ENCODE measurements at places on chromosomes 6 and 20. TPM values are rescaled to one million over a fixed set of nuclear protein-coding genes. Genes with fewer than 3 reads are reported as not detected.

DNA sequence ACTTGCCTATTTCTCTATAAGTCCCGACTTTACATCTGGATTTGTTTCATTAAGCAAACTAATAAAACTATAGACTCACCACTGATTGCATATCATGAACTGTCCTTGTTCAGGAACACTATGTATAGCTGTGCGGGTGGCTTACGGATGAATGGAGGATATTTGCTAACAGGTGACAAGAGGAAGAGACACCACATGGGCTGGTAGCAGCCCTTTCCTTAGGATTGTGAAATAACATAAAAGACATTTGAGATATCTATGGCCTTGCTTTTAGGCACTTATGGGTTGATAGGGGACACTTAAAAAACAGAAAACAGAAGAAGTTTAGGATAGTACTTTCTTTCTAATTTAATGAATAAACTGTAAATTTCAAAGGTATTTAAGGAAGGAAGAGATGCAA, 5.0 kb upstream of the CAP2 start:
- no peak for DNase-seq

GRCh38 chr6:26304797-26305640, 60.0 kb upstream of the BTN3A2 start:
- peak; percentile 70 for DNase-seq

DNA sequence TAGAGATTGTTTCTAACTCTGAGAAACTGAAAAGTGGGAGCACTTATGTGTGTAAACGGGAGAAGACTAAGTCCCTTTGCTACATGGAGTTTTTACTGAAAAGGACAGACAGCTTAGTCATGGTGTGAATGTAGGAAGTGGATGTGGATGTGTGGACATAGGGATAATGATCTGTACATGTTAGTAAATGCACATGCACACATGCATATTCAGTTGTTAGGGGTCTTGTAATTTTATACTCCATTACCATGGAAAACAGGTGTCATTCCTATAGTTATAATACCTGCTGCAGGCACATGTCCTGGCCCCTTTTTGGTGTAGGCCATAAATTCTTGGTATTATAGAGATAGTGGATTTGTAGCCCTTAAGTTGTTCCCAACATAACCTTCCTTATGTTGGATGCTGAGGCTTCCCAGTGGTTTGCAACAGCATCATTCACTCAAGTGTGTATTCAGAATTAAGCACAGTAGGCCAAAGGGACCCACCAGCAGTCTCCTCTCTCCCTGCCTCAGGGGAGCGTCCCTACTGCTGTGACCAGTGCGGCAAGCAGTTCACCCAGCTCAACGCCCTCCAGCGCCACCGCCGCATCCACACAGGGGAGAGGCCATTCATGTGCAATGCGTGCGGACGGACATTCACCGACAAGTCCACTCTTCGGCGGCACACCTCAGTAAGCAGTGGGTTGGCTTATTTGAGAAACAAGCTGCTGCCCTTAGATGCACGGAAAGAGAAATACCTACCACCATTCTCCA, 7.3 kb downstream of the GZF1 start:
- DNase-seq = no peak

- DNase-seq = peak; percentile 42
Measured at GRCh38 chr6:56911847-56912246, 43.1 kb upstream of the BEND6 start.

GRCh38 chr20:11890331-11891076, 27.2 kb upstream of the BTBD3 start:
- DNase-seq = no peak

- no peak for DNase-seq
Measured at GRCh38 chr6:11714116-11714797, 64.3 kb downstream of the ADTRP start.

GRCh38 chr6:38185244-38185643, 365.7 kb downstream of the ZFAND3 start:
- DNase-seq = no peak

DNA sequence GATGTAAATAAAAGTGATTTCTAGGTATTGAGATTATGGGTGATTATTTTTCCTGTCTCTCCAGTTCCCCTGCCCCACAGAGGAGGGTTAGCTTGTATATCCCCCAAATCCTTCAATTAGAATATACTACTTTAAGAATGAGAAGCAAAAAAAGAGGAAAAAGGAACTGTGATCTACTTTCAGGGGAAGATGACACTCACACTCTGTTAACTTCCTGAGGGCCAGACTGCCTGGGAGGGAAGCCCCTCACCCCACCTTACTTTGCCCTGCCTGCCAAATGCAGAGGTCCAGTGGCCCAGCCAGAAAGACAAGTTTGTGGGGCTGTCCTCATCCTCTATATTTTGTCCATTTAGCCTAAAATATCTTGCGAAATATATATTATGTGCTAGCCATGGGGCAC, 9.2 kb upstream of the LY86 start:
- no peak for DNase-seq

DNA sequence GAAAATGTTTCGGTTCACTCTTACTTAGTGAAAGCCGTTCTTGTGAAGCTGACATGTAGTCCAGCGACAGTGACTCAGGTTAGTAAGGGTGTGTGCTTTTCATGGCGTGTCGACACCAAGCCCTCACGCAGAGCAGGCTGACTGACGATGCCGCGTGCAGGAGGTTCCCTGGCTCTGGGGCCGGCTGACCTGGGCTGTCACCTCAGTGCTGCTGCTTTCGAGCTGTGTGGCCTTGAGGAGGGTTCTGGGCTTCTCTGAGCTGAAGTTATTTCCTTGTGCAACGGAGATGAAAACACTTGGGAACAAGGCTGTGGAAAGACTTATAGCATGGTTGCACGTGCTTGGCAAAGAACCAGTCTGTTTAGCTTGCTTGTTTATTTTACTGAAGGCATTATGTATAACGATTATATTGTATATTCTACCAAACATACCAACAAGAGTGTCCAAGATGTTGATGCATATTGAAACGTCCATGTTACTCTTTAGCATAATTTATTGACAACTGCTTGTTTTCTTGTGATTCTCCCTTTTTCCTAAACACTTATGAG, 59.2 kb downstream of the PHACTR3 start:
- no peak for DNase-seq

DNA sequence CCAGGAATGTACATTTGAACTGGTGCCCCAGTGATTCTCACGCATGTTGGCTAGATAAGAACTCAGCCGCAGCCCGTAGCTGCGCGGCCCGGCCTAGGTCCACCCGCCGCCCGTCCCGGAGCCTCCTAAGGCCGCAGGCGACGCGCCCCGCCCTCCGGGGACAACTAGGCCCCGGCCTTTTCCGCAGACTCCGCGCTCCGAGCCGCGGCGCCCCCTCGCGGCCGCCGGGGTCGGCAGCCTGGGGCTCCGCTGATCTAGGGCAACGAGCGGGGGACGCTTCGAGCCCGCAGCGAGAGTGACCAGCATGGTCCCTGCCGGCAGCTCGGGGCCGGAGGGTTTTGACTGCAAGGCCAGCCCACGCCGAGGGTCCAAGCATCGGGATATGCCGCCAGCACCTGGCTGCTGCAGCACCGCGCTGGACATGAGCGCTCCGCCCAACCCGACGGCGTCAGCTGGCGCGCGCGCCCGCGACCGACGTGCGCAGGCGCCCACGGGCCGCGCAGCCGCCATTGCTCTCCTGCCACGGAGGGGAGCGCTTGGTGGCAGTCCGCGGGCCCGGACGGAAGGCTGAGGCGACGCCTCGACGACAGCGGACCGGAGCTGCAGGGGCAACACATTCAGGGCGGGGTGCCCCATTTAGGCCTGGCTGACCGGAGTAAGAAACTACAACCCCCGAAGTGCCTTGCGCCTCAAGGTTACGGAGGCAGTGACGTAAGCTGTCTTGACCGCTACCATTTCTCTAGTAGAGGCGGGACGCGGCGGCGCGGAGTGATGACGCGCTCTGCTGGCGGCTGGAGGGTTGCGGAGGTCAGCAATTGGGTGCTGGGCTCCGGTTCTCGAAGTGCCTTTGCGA, at the start of gene AP5S1:
AP5S1 (plus strand) TSS at position 500 of the 853 bp plus-strand sequence. CDS start 1,571 bp downstream, outside the sequence.
- DNase-seq = peak; percentile 94

DNA sequence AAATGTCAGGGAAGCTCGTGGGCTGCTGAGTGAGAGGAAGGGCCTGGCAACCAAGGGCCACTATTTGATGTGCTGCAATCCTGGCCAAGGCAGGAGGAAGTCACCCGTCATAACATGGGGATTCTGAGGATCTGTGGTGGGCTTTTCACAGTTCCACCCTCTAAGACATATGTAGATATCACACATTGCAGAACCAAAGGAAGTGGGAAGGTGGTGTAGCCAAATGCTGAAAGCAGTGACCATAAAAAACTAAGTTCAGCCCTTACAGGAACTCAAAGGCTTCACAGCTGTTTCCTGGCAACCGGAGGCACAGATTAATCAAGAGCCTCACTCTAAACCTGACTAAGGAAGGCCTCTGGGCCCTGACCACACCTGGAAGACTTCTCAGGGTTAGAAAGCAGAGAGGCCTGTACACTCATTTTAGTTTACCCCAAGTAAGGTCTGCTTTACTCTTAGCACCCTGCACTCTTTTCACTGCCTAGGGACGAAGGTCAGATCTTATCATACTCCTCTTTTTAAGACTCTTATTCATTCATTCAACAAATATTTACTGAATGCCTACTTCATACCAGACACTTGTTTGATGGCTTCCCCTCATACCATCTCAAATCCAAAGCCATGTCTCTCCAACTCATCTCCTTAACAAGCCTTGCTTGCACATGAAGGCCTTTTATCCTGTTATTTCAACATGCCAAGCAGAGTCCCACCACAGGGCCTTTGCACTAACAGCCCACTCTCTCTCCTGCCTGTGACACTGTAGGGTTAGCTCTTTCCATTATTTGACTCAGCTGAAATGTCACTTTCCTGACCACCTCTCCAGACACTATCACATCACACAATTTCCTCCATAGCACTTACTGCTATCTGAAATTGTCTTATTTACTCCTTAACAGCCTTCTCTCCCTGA, 2.6 kb downstream of the UBE2V1 start:
- peak; percentile 68 for DNase-seq

GRCh38 chr20:17961587-17961940, 7.0 kb downstream of the SNX5 start:
- no peak for DNase-seq

DNA sequence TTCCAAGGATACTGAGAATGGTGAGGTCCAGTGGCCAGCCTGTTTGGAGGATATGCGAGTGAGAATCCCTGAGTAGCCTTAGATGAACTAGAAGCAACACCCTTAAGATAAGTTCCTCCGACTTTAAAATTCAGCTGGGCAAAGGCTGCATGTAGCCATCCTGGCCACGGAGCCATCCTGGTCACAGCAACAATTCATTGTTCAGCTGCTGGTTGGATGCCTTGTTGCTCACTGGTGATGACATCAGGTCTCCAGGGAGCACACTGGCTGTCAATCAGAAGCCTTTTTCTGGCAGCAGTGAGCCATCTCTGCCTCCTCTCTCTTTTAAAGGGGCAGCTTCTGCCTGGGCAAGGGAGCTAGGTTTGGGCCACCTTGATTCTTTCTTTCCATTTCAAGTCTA, 22.4 kb upstream of the RIMS4 start:
- DNase-seq = no peak

GRCh38 chr6:167528239-167528638, 203.4 kb downstream of the TTLL2 start:
- no peak for DNase-seq

GRCh38 chr6:140537834-140538705, 1163.6 kb upstream of the CITED2 start:
- DNase-seq = peak; percentile 90

- no peak for DNase-seq
Measured at GRCh38 chr6:111843347-111844147, 29.7 kb downstream of the FYN start.

FUCA2 gene
- total RNA-seq = 18.8 TPM

DEFB113 gene
- total RNA-seq = not detected

SEC63 gene
- 34.2 TPM for total RNA-seq

GTSF1L gene
- total RNA-seq = not detected

SPATA25 gene
- total RNA-seq = 0.44 TPM

PSORS1C2 gene
- not detected for total RNA-seq

PNLDC1 gene
- total RNA-seq = 0.07 TPM

TMEM170B gene
- total RNA-seq = 0.03 TPM

GHRH gene
- total RNA-seq = not detected

DYNLT2 gene
- 0.85 TPM for total RNA-seq

Data from foreskin keratinocyte (primary cell).